ENCODE measurements at places on chromosomes 11 and 22. TPM values are rescaled to one million over a fixed set of nuclear protein-coding genes. Genes with fewer than 3 reads are reported as not detected.

GPHA2 gene
- not detected for total RNA-seq

PHETA2 gene
- total RNA-seq, result 0.86 TPM

BIRC3 gene
- 105 TPM for total RNA-seq

MPEG1 gene
- total RNA-seq, result not detected

NCF4 gene
- total RNA-seq, result 0.37 TPM

DNA sequence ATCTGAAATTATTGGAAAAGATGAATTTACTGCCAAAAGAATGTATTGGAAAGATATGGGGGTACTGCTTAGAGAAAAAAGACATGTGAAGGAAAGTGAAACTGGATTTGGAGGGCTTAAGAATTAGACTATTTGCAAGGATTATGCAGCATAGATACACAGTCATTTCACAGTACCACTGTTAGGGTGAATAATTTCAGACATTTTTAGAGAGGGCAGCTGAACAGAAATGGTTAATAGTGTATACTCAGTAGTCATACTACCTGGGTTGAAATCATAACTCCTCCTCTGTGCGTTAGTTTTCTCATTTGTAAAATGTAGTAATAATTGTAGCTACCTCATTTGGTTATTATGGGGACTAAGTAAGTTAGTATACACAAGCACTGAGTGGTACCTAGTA is 33.0 kb downstream of the GAS2 start:
- H3K4me3 ChIP-seq, result no peak overlapping the region
- H3K36me3 ChIP-seq, result no peaks in the 10 kb centered on the region
- H3K4me1 ChIP-seq, result peaks cover 21% of the 10 kb centered on the region
- H3K27me3 ChIP-seq, result no peaks in the 10 kb centered on the region
- no peak overlapping the region for H3K27ac ChIP-seq

DNA sequence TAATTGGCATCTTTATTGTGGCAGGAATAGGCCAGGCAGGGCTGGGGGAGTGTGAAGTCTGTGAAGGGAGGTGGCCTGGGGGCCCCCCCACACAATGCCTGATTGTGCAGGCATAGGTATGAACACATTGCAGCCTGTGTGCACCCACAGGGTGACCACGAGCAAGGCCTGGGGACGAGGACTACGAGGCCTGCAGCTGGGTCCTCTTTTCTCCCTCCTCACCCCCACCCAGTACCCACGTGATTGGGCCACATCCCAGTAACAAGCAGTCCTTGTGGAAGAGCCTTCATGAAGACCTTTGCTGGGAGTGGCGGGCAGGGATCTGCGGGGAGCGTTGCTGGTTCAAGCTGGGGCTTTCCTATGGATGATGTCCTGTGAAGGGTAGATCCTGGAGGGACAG is 29.3 kb downstream of the ZBTB16 start:
- peaks cover 2% of the 10 kb centered on the region for H3K27me3 ChIP-seq
- H3K36me3 ChIP-seq, result peaks cover 1% of the 10 kb centered on the region
- H3K27ac ChIP-seq, result no peak overlapping the region
- peaks cover 8% of the 10 kb centered on the region for H3K4me1 ChIP-seq

- no peak overlapping the region for H3K4me3 ChIP-seq
- no peaks in the 10 kb centered on the region for H3K36me3 ChIP-seq
- H3K27me3 ChIP-seq, result peaks cover 38% of the 10 kb centered on the region
- H3K4me1 ChIP-seq, result peaks cover 14% of the 10 kb centered on the region
- no peak for DNase-seq
- no peak overlapping the region for H3K27ac ChIP-seq
Measured at GRCh38 chr11:110713449-110713776, 1.2 kb upstream of the ARHGAP20 start.

- H3K36me3 ChIP-seq, result no peaks in the 10 kb centered on the region
- no peak overlapping the region for H3K4me3 ChIP-seq
- no peak overlapping the region for H3K27ac ChIP-seq
- no peaks in the 10 kb centered on the region for H3K4me1 ChIP-seq
- H3K27me3 ChIP-seq, result peaks cover 11% of the 10 kb centered on the region
- DNase-seq, result no peak
Measured at GRCh38 chr11:19607656-19608360, 104.8 kb upstream of the NAV2 start.

DNA sequence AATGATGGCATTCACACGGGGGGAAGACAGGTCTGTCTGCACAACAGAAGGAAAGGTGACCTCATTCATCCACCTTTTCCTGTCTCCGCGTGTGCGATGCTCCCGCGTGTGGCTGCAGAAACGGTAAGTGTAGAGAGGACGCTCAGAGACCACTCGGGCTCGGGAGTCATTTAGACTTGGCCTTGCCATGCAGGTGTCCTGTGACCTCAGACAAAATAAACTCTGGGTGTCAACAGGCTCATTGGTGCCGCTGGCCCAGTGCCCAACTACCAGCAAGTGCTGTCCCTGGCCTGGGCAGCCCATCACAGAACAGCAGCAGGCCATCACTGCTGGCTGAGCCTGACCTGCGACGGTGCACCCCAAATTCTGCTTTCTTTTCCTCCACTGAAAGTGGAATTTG is 48.1 kb upstream of the ARFGAP3 start:
- no peaks in the 10 kb centered on the region for H3K27me3 ChIP-seq
- no peak overlapping the region for H3K4me3 ChIP-seq
- no peak for DNase-seq
- H3K4me1 ChIP-seq, result no peaks in the 10 kb centered on the region
- no peak overlapping the region for H3K27ac ChIP-seq
- H3K36me3 ChIP-seq, result peaks cover 4% of the 10 kb centered on the region

DNA sequence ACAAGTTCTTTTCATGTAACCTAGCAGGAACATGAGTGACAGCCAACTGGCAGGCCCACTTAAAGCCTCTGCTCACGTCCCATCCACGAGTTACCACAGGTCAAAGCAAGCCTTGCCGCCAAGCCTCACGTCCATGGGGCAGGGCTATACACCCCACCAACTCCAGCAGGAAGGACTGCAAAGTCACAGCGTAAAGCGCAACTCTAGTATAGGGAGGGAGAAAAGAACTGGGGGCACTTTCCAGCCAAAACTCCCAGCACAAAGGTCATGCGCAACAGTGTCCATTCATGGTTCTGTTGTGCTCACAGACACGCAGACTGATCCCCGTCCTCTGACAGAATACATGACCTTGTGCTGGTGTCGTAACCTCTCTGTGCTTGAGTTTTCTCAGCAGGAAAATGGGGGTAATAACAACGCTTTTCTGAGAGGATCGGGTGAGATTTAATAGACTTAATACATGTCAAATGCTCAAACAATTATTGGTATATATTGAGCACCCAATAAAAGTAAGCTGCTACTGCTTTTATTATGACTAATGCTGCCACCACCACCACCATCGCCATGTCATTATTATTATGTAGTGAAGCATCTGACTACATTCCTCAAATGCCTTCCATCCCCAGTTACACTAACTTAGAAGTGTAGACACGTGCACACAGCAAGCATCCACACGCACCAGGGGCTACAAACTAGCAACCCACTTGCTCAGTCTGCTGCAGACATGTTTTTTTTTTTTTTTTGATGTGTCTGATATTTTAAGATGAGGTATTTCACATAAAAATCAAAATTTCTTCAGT is 104.4 kb upstream of the PARVA start:
- no peak overlapping the region for H3K4me3 ChIP-seq
- no peaks in the 10 kb centered on the region for H3K4me1 ChIP-seq
- H3K36me3 ChIP-seq, result no peaks in the 10 kb centered on the region
- no peak for DNase-seq
- H3K27me3 ChIP-seq, result no peaks in the 10 kb centered on the region
- H3K27ac ChIP-seq, result no peak overlapping the region

GRCh38 chr22:18056161-18056666 is 21.6 kb upstream of the PEX26 start:
- H3K4me3 ChIP-seq, result no peak overlapping the region
- H3K27me3 ChIP-seq, result no peaks in the 10 kb centered on the region

DNA sequence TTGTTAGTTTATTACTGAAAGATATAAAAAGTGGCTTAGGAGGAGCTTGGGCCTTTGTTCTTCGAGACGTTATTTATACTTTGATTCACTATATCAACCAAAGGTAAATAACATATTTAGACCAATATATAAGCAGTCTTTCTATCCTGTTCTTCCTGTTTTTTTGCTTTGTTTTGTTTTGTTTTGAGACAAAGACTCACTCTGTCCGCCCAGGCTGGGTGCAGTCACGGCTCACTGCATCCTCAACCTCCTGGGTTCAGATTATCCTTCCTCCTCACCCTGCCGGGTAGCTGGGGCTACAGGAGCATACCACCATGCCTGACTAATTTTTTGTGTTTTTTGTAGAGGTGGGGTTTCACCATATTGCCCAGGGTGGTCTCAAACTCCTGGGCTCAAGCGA is 66.8 kb downstream of the ATM start:
- DNase-seq, result no peak
- H3K27me3 ChIP-seq, result no peaks in the 10 kb centered on the region
- H3K36me3 ChIP-seq, result peaks cover 9% of the 10 kb centered on the region
- no peak overlapping the region for H3K4me3 ChIP-seq
- H3K27ac ChIP-seq, result no peak overlapping the region

GRCh38 chr11:15941206-15941770 is 415.1 kb downstream of the SOX6 start:
- peak; percentile 9 for DNase-seq
- H3K36me3 ChIP-seq, result no peaks in the 10 kb centered on the region
- H3K4me3 ChIP-seq, result no peak overlapping the region
- no peaks in the 10 kb centered on the region for H3K4me1 ChIP-seq
- no peaks in the 10 kb centered on the region for H3K27me3 ChIP-seq

GRCh38 chr11:134514354-134514951 is 102.4 kb upstream of the B3GAT1 start:
- no peaks in the 10 kb centered on the region for H3K4me1 ChIP-seq
- H3K27ac ChIP-seq, result no peak overlapping the region
- DNase-seq, result no peak
- H3K27me3 ChIP-seq, result peaks cover 4% of the 10 kb centered on the region
- H3K4me3 ChIP-seq, result no peak overlapping the region
- H3K36me3 ChIP-seq, result no peaks in the 10 kb centered on the region

GRCh38 chr22:36153501-36154422 is 6.8 kb downstream of the APOL3 start:
- peaks cover 26% of the 10 kb centered on the region for H3K36me3 ChIP-seq
- H3K4me3 ChIP-seq, result no peak overlapping the region
- H3K27ac ChIP-seq, result peak overlapping the region; percentile 99
- no peaks in the 10 kb centered on the region for H3K27me3 ChIP-seq
- H3K4me1 ChIP-seq, result peaks cover 81% of the 10 kb centered on the region

GRCh38 chr11:35764417-35764816 is 101.8 kb downstream of the TRIM44 start:
- H3K27ac ChIP-seq, result no peak overlapping the region
- no peak overlapping the region for H3K4me3 ChIP-seq
- no peak for DNase-seq
- no peaks in the 10 kb centered on the region for H3K27me3 ChIP-seq
- peaks cover 30% of the 10 kb centered on the region for H3K36me3 ChIP-seq

DNA sequence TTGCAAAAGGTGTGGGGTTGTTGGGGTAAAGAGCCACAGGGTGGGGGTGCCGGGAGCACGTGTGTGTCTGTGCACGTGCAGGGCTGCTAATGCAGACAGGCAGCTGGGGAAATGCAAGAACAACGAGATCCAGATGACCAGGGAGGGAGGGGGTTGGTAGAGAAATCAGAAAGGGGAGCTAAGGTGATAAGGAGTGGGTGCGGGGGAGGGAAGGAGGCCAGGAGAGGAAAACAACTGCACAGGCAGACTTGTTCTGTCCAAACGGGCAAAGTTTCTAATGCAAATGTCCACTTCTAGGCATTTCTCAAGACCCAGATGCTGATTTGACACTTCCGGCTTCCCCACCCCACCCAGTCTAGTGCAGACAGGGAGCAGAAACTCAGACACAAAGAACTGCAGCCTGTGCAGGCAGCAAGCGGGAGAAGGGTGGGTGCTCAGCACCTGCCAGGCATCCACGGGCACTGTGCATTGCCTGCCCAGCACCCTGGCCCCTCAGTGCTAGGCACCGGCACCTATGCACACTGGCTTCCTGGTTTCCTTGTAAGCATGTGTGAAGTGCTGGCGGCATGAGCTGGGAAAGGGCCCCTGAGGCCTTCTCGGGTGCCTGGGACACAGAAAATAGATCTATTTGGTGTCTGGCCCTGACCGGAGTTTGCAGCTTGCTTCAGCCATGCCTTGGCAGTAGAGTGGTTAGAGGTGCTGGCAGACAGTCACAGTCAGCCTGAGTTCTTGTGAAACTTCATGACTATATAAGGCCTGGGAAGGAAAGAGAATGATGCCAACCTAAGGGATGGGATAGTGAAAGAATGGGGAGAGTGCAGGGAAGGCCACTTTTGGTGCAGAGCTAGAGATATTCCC is 220.1 kb upstream of the SORL1-AS1 start:
- H3K27ac ChIP-seq, result no peak overlapping the region
- H3K4me3 ChIP-seq, result no peak overlapping the region
- DNase-seq, result no peak
- no peaks in the 10 kb centered on the region for H3K4me1 ChIP-seq

GRCh38 chr11:72041364-72042063 is 38.8 kb downstream of the NUMA1 start:
- H3K27me3 ChIP-seq, result no peaks in the 10 kb centered on the region
- peaks cover 5% of the 10 kb centered on the region for H3K36me3 ChIP-seq
- peak; percentile 48 for DNase-seq
- H3K4me3 ChIP-seq, result no peak overlapping the region

GRCh38 chr11:65558930-65559509 is 861 bp upstream of the LTBP3 start:
- no peaks in the 10 kb centered on the region for H3K36me3 ChIP-seq
- H3K27ac ChIP-seq, result no peak overlapping the region

DNA sequence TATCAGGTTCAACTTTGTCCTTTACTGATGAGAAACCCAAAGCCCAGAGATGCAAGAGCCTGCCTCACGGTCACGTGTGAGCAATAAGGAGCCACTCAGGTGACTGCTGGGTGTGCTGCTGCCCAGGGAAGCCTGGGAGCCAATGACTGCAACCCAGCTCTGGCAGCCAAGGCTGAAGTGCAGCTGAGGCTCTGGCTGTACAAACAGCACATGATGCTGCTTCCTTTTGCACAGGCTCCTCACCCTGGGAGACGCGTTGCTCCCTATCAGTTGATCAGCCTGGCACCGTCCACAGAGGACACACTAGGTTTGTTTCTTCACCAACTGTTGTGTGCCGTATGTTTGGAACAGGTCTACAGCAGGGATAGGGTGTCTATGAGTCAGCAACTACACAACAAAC is 168.7 kb downstream of the EFCAB6 start:
- no peak for DNase-seq
- no peak overlapping the region for H3K27ac ChIP-seq
- H3K4me3 ChIP-seq, result no peak overlapping the region

DNA sequence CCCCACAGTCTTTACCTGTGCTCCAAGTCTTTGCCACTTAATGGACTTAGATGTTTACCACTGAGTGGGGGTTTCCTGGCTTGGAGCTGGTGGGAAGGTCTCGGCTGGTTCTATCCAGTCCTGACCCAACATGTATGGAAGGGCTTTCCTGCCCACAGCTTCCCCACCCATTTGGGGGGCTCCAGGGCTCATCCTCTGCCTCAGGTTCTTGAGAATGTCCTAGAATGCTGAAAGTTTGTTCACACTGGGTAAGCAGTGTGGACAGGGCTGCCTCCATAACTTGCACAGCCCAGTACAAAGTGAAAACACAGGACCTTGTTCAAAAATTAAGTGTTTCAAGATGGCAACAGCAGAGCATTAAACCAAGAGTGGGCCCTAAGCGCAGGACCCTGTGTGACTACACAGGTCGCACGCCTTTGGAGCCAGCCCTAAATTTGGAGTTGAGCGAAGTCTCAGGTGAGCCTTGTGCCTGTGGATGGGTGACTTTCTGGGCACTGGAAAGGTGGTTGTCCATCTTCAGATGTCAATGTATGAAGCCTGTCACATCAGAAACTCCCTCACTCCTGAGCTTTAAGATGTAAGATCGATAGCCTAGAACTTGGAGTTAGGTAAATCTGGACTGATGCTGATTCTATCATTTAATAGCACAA is 72.7 kb upstream of the NARS2 start:
- H3K27ac ChIP-seq, result no peak overlapping the region
- H3K4me1 ChIP-seq, result peaks cover 38% of the 10 kb centered on the region
- H3K4me3 ChIP-seq, result no peak overlapping the region
- H3K36me3 ChIP-seq, result no peaks in the 10 kb centered on the region
- DNase-seq, result no peak

Data from activated naive CD4-positive, alpha-beta T cell treated with anti-CD3 and anti-CD28 coated beads for 36 hours (primary cell).